Smooth muscle cell of trachea (primary cell): ENCODE measurements at places on chromosomes 13 and 19. TPM values are rescaled to one million over a fixed set of nuclear protein-coding genes. Genes with fewer than 3 reads are reported as not detected.

Gene STAP2
- total RNA-seq, result 5.1 and 5.5 TPM in 2 replicates

Gene C19orf38
- 0.58 and 1.7 TPM in 2 replicates for total RNA-seq

Gene SYCN
- not detected in 2 replicates for total RNA-seq

Gene STRN4
- 44.2 and 97.3 TPM in 2 replicates for total RNA-seq

Gene F7
- under 0.01 TPM in 1 of 2 replicates, not detected in the other for total RNA-seq

Gene CGB8
- total RNA-seq, result not detected in 2 replicates

Gene HOOK2
- total RNA-seq, result 24.9 and 28.0 TPM in 2 replicates

Gene MYPOP
- total RNA-seq, result 2.5 and 2.8 TPM in 2 replicates

Gene NMRK2
- total RNA-seq, result not detected in 2 replicates

Gene SIGLEC12
- total RNA-seq, result not detected in 2 replicates

Gene ZNF493
- 28.1 and 28.5 TPM in 2 replicates for total RNA-seq

Gene ZNF490
- total RNA-seq, result 11.7 and 12.1 TPM in 2 replicates

Gene SLC25A41
- total RNA-seq, result under 0.01 TPM in 1 of 2 replicates, not detected in the other

Gene ZNF763
- 2.2 and 2.8 TPM in 2 replicates for total RNA-seq

Gene MRPL54
- 21.8 and 50.2 TPM in 2 replicates for total RNA-seq

Gene COL5A3
- total RNA-seq, result 3.8 and 5.0 TPM in 2 replicates

Gene ZNF665
- 4.8 and 7.4 TPM in 2 replicates for total RNA-seq

Gene RFPL4A
- not detected in 2 replicates for total RNA-seq

Gene PTGIR
- total RNA-seq, result 2.9 and 6.8 TPM in 2 replicates

Gene CILP2
- total RNA-seq, result under 0.01 and 1.3 TPM in 2 replicates

Gene FCAR
- not detected in 2 replicates for total RNA-seq

Gene KDELR1
- 66.0 and 96.4 TPM in 2 replicates for total RNA-seq

Gene LGALS14
- not detected in 2 replicates for total RNA-seq

Gene KASH5
- total RNA-seq, result 0.17 TPM in 1 of 2 replicates, not detected in the other

Gene JSRP1
- total RNA-seq, result 0.15 TPM in 1 of 2 replicates, not detected in the other

Gene C19orf67
- total RNA-seq, result 0.17 TPM in 1 of 2 replicates, not detected in the other

Gene C19orf73
- total RNA-seq, result 0.99 TPM in 1 of 2 replicates, not detected in the other

Gene PEG3
- total RNA-seq, result 0.29 and 5.0 TPM in 2 replicates

Gene ZNF808
- total RNA-seq, result 16.0 and 18.0 TPM in 2 replicates

Gene ZNF878
- 0.29 TPM in 1 of 2 replicates, not detected in the other for total RNA-seq

Gene SMIM44
- not detected in 2 replicates for total RNA-seq

Gene LRRC8E
- 6.0 and 7.4 TPM in 2 replicates for total RNA-seq

Gene COL4A2
- 56.1 and 85.3 TPM in 2 replicates for total RNA-seq

Gene NPAS1
- total RNA-seq, result 0.83 TPM in 1 of 2 replicates, not detected in the other

Gene CEACAM19
- 1.2 and 2.6 TPM in 2 replicates for total RNA-seq

Gene SOX21
- total RNA-seq, result not detected in 2 replicates

Gene RNF17
- 0.17 TPM in 1 of 2 replicates, not detected in the other for total RNA-seq

Gene ILF3
- 81.2 and 129 TPM in 2 replicates for total RNA-seq

Gene KLK5
- not detected in 2 replicates for total RNA-seq

Gene OR7C1
- total RNA-seq, result not detected in 2 replicates

Gene TUBA3C
- 0.15 TPM in 1 of 2 replicates, not detected in the other for total RNA-seq

Gene TUBB4A
- not detected in 2 replicates for total RNA-seq

Gene SYT5
- 0.15 and 0.17 TPM in 2 replicates for total RNA-seq

Gene F10
- 9.3 and 33.4 TPM in 2 replicates for total RNA-seq

Gene DNAAF3
- 0.33 and 0.87 TPM in 2 replicates for total RNA-seq

Gene PSG6
- total RNA-seq, result 1.0 TPM in 1 of 2 replicates, not detected in the other

Gene OLFM4
- total RNA-seq, result not detected in 2 replicates

Gene KIR2DL1
- not detected in 2 replicates for total RNA-seq

Gene ZNF570
- 9.7 and 13.2 TPM in 2 replicates for total RNA-seq

Gene SOHLH2
- total RNA-seq, result 1.2 and 2.0 TPM in 2 replicates

Gene ZNF709
- 3.5 and 4.1 TPM in 2 replicates for total RNA-seq

Gene KPNA3
- 30.6 and 43.1 TPM in 2 replicates for total RNA-seq
